Fibroblast of lung (primary cell): ENCODE measurements at places on chromosomes 16 and 17. TPM values are rescaled to one million over a fixed set of nuclear protein-coding genes. Genes with fewer than 3 reads are reported as not detected.

DNA sequence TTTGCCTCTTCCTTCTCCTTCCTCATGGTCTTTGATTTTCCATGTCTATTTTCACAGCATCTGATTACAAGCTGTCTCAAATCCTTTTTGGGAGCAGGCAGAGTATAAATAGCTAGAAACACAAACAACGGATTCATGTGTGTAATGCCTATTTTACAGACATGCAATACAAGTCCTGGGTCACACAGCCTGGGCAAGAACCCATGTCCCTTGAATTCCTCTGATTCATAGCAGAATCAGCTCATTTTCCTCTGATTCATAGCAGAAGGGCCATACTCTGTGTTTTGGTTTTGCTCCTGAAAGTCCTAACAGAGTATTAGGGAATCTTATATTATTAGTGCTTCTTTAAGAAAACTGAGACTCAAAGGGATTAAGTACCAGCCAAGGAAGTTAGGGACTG is 71.3 kb downstream of the IRX5 start:
- H3K4me1 ChIP-seq, result no peaks in the 10 kb centered on the region
- H3K27me3 ChIP-seq, result no peaks in the 10 kb centered on the region
- no peak overlapping the region for H3K4me3 ChIP-seq
- no peak overlapping the region for H3K27ac ChIP-seq

The KCTD11 gene
- total RNA-seq, result 8.8 and 9.0 TPM in 2 replicates

The PGS1 gene
- 29.8 and 34.5 TPM in 2 replicates for total RNA-seq

- H3K4me3 ChIP-seq, result no peak overlapping the region
- H3K4me1 ChIP-seq, result no peaks in the 10 kb centered on the region
- H3K36me3 ChIP-seq, result peaks cover 5% of the 10 kb centered on the region
- peak overlapping the region; percentile 26 for H3K27ac ChIP-seq
- no peaks in the 10 kb centered on the region for H3K27me3 ChIP-seq
- DNase-seq, result peak; percentile 68
Observed at GRCh38 chr17:78179372-78179771, 7.5 kb downstream of the TK1 start.

The COTL1 gene
- 64.5 and 103 TPM in 2 replicates for total RNA-seq

The KRT40 gene
- total RNA-seq, result not detected in 2 replicates

- H3K36me3 ChIP-seq, result no peaks in the 10 kb centered on the region
- no peak overlapping the region for H3K4me3 ChIP-seq
- DNase-seq, result no peak
- no peak overlapping the region for H3K27ac ChIP-seq
Observed at GRCh38 chr17:47741109-47741792, 8.2 kb downstream of the TBX21 start.

- peaks cover 18% of the 10 kb centered on the region for H3K27me3 ChIP-seq
- no peaks in the 10 kb centered on the region for H3K36me3 ChIP-seq
- no peak overlapping the region for H3K27ac ChIP-seq
Observed at GRCh38 chr17:19578545-19578944, 44.9 kb downstream of the SLC47A1 start.

The SLC52A1 gene
- 0.26 and 0.66 TPM in 2 replicates for total RNA-seq

The CLEC10A gene
- total RNA-seq, result not detected in 2 replicates

DNA sequence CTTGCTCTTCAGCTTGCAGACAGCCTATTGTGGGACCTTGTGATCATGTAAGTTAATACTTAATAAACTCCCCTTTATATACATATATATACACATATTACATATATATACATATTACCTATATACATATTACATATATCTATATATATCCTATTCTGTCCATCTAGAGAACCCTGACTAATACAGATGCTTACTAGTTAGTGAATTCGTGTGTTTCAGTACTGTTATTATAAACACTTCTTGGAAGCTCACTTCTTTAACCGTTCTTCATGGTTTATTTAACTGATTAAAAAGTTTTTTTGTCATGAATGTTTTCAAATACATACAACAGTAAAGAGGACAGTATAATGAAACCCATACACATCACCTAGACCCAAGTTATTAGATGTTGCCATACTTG is 12.6 kb downstream of the ORC6 start:
- H3K27ac ChIP-seq, result no peak overlapping the region
- H3K27me3 ChIP-seq, result no peaks in the 10 kb centered on the region
- H3K36me3 ChIP-seq, result no peaks in the 10 kb centered on the region
- no peak overlapping the region for H3K4me3 ChIP-seq
- no peaks in the 10 kb centered on the region for H3K4me1 ChIP-seq

DNA sequence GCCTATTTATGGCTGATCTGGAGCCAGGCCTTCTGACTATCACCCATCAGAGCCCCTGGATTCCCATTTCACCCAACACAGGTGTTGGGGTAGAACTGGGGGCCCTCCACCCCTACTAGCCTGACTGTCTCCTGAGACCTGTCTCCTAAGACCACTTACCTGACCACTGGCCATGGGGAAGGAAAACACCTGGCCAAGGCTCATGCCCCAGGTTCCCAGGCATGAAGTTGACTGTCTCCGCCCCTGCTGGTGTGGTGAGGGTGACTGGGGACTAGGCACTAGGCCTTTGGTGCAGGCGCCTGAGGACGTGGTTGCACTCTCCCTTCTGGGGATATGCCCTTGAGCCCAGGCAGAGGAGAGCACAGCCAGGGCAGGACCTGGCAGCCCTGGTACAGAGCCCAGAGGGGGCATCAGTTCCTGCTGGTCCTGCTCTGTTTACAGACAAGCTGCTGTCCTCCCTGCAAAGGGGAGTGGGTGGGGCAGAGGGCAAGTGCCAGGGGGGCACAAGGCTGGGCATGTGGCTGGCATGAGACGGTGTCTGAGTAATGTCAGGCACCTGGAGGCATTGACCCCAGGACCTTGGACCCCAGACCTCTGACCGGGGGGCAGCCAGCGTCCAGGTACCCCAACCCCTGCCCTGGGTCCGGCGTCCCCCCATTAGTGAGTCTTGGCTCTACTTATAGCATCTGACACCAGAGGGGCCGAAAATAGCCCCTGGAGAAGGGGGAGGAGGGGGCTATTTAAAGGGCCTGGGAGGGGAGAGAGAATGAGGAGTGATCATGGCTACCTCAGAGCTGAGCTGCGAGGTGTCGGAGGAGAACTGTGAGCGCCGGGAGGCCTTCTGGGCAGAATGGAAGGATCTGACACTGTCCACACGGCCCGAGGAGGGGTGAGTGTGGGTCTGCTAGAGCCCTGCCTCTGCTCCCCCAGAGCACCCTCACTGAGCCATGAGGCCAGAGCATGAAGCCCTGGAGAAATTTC is at the start of gene TCAP:
TSS of gene TCAP (plus strand) at position 769 of the 981 bp plus-strand sequence. CDS start at position 780, 11 bp downstream.
- H3K27me3 ChIP-seq, result peaks cover 23% of the 10 kb centered on the region
- no peak within 1 kb of the TSS for H3K27ac ChIP-seq
- DNase-seq, result no peak

DNA sequence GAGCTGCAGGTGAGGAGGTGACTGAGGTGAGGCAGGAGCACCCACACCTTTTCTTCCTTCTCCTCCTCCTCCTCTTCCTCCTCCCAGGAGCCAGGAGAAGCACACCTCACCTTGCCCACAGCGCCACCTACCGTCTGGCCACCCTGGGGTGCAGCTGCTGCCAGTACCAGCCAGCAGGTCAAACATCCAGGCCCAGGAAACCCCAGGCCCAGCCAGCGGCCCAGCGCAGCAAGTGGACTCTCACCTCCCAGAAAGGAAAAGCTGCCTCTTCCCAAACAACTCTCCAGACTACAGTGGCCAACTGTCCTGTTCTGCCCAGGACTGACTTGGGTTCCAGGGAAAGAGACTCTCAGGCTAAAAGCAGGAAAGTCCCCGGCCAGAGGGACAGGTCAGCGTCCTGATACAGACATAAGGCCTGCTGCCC is 22.7 kb downstream of the PEMT start:
- DNase-seq, result peak; percentile 24
- no peak overlapping the region for H3K4me3 ChIP-seq
- peaks cover 2% of the 10 kb centered on the region for H3K4me1 ChIP-seq
- H3K36me3 ChIP-seq, result no peaks in the 10 kb centered on the region

GRCh38 chr17:30173649-30174048 is 57.0 kb downstream of the NSRP1 start:
- no peaks in the 10 kb centered on the region for H3K27me3 ChIP-seq
- H3K36me3 ChIP-seq, result no peaks in the 10 kb centered on the region
- no peak overlapping the region for H3K27ac ChIP-seq
- DNase-seq, result peak; percentile 17

GRCh38 chr17:34218748-34219147 is 36.3 kb upstream of the CCL2 start:
- no peaks in the 10 kb centered on the region for H3K4me1 ChIP-seq
- H3K36me3 ChIP-seq, result no peaks in the 10 kb centered on the region
- H3K27ac ChIP-seq, result no peak overlapping the region

DNA sequence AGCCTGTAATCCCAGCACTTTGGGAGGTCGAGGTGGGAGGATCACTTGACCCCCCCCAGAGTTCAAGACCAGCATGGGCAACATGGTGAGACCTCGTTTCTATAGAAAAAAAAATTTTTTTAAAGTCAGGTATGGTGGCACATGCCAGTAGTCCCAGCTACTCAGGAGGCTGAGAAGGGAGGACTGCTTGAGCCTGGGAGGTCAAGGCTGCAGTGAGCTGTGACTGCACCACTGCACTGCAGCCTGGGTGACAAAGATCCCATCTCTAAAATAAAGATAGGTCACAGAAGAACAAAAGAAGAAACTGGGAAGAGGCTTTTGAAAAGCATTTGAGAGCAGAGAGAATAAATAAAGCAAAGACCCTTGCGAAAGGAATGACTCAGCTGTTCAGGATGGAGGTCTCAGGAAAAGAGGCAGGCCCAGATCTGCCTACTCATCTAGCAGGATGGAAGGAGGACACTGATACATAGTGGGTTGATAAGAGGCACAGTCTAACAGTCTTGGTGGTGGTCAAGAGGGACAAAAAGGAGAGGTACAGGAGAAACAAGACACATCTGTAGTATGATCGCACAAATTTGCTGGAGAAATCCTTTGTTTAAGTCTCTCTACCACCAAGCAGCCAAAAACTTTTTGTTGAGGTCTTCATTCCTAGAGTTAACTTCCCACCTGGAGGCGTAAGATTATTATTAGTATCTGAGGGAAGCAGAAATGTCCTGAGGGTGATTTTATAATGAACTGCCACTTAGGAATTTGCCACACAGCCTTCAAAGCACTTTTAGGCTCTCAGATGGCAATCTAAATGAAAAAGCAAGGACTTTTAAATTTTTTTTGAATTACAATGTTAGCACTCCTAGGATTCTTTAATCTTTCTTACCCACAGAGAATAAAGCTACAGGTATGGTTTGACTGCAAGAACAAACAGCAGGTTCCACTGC is 17.6 kb downstream of the ZSWIM7 start:
- H3K36me3 ChIP-seq, result peaks cover 2% of the 10 kb centered on the region
- H3K4me3 ChIP-seq, result no peak overlapping the region
- peaks cover 2% of the 10 kb centered on the region for H3K4me1 ChIP-seq
- peak; percentile 72 for DNase-seq
- no peaks in the 10 kb centered on the region for H3K27me3 ChIP-seq
- no peak overlapping the region for H3K27ac ChIP-seq

The KRT32 gene
- total RNA-seq, result under 0.01 TPM in 2 replicates

DNA sequence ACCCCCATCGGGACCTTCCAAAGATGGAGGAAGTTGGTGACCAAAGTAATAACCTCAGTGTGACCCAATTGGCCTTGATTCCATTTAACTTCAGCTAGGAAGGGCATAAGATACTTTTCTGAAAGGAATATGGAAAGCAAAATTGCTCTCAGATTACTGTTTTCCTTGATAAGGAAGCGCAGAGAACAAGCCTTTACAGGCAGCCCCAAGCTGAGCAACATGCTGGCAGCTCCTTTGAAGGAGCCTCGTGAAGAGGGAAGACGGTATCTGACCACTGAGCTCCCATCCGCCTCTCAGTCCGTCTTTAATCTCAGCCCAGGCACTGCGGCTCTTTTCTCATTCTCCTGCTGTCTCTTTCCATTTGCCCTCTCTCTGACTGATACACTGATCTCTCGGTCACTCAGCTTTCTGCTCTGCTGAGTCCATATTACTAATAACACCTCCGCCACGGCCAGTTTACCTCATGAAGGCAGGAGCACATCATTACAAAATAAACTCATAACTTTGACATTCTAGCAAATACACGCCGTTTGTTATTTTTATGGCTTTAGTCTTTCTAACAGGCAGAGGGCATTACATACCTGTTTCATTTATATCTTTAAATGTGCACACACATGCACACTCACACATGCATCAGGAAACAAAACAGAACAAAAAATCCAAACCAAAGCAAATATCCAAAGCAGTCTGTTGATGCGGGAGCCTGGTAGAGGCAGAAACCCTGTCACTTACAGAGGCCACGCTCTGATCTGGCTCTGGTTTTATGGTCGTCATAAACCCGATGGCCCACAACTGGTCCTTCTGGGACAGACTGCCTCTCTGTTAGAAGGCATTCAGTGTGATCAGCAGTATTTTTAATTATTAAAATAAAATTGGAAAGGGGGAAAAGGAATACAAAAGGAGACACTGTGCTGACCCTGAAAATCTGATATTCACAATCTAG is 183.2 kb downstream of the AATF start:
- H3K4me1 ChIP-seq, result peaks cover 2% of the 10 kb centered on the region
- H3K36me3 ChIP-seq, result peaks cover 5% of the 10 kb centered on the region
- DNase-seq, result no peak
- H3K27me3 ChIP-seq, result no peaks in the 10 kb centered on the region
- H3K4me3 ChIP-seq, result no peak overlapping the region

The B4GALNT2 gene
- under 0.01 TPM in 1 of 2 replicates, not detected in the other for total RNA-seq

The TRPV3 gene
- total RNA-seq, result 0.77 and 0.99 TPM in 2 replicates

The PRSS22 gene
- total RNA-seq, result 0.17 TPM in 1 of 2 replicates, not detected in the other

DNA sequence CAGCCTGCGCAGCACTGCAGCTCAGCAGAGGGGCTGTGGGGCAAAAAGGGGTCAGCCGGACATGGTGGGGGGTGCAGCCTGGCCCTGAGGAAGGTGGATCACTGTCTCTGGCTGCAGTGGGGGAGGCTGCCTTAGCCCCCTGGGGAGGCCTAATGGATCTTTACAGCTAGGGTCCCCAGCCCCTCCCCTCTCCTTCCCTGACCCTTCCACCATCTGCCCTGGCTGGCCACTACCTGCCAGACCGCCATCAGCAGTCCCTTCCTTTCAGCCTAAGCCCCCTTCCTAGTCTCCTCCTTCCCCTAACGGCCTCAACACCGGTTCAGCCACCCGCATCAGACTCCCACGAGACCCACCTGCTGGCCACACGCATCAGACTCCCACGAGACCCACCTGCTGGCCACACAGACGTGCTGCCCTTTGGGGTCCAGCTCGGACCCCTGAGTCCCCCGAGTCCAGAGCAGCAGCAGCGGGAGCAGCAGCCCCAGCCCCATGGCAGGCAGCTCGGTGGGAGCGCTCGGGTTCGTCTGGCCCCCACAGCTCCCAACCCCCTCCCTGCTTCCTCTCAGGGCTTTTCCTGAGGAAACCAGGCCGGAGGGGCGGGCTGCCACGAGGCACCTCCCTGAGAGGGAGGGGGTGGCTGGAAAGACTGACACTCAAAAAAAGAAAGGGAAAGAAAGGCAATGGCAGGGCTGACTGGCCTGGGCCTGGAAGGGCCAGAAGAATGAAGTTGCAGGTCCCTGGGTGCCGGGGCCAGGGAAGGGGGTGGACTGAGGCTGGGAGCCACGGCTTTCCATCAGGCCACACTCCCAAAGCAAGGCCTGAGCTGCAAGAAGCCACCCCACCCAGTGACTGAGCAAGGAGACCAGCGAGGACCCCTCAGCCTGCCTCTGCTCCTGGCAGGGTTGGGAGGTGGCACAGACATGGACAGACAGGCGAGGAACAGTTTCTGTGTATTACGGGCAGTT is at the start of gene SCARF1:
TSS of gene SCARF1 (minus strand) at position 526 of the 965 bp plus-strand sequence. CDS start at position 491, 35 bp downstream.
- H3K27ac ChIP-seq, result peak within 1 kb of the TSS; percentile 12
- peaks cover 25% of the 10 kb centered on the region for H3K4me1 ChIP-seq
- H3K27me3 ChIP-seq, result no peaks in the 10 kb centered on the region

The CPHXL gene
- total RNA-seq, result not detected in 2 replicates

- H3K36me3 ChIP-seq, result no peaks in the 10 kb centered on the region
- H3K4me3 ChIP-seq, result no peak overlapping the region
- DNase-seq, result no peak
- H3K27me3 ChIP-seq, result no peaks in the 10 kb centered on the region
- H3K4me1 ChIP-seq, result no peaks in the 10 kb centered on the region
Observed at GRCh38 chr16:31386157-31386984, 6.8 kb upstream of the ITGAD start.
